ENCODE measurements at places on chromosomes 2 and 18.

DNA sequence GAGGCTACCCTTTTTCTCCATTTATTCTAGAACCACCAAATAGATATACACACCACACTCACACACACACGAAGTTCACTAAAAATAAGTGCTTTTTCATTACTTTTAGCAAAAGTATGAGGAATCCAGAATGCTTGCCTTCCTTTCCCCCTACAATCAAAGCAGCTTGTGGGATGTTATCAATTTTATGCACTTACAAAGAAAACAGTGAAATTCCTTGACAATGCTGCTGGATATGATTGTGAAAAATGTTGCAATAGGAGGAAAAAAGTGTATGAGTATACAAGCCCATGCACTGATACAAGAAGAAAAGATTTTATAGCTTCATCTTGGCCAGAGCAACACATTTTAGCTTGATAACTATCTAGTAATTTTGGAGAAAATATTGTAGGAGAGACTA, 269.2 kb downstream of the XIRP2 start:
- no peak for DNase-seq

- no peak for DNase-seq
Measured at GRCh38 chr2:234905547-234906265, 46.1 kb upstream of the SH3BP4 start.

DNA sequence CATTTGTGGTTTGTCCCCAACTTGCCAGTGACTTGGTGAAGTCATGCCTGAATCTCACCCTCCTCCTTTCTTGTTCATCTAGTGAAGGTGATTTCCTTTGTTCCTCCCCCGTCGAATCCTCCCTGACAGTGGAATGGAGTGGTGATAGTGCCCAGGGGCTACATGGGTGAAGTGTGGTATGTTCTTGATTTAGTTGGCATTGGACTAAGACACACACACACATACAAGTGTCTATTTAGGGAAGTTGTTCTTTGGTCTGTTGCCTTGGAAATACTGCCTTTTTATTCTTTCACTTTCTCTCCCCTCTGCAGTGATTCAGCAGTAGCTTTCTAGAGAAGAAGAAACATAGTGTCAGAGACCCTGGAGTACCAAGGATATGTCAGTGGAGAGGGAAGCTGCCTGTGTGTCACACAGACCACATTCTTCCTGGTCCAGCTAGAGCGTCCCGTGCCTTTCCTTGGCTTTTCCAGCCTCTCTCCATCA, 10.9 kb downstream of the INPP4A start:
- no peak for DNase-seq

DNA sequence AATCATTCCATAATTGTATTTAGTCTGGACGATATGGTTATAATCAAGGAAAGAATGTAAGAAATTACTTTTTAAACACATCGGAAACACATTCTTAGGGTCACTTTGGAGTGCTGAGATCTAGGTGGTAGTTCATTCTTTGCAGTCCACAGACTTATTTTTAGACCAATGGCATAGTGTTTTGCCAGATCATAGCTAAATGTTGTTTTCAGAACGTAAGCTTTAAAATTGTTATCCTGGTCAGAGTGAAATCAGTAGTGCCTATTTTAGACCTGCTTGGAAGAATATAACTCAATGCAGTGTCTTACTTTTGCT, 4.3 kb downstream of the MYL12A start:
- no peak for DNase-seq

GRCh38 chr2:202034249-202035088, 814 bp downstream of the FZD7 start:
- DNase-seq, result peak; percentile 43

DNA sequence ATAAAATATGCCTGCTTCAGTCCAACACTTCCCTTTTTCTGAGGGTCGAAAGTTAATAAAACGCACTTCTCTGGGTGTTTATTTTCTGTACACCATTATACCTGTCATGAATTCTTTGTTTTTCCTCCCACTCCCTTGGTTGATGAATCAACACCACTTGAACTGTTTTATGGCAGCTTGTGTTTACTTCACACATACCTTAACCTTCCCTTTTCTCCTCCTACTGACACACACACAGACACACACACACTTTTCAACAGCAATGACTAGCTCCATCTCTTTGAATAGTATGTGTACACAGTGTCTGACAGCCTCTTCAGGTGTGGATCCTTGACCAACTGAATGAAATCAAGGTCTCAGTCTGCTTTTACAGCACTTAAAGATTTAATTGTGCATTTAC, 91.3 kb downstream of the SATB2 start:
- DNase-seq, result no peak
